ENCODE measurements at places on chromosomes 16 and 17.

GRCh38 chr17:48995974-48996721 lies 1.0 kb upstream of the IGF2BP1 start:
- peak overlapping the region; percentile 100 for H3K27ac ChIP-seq
- DNase-seq = peak; percentile 93
- H3K36me3 ChIP-seq = peaks cover 14% of the 10 kb centered on the region
- peaks cover 2% of the 10 kb centered on the region for H3K4me1 ChIP-seq
- H3K27me3 ChIP-seq = no peaks in the 10 kb centered on the region

- no peaks in the 10 kb centered on the region for H3K36me3 ChIP-seq
- DNase-seq = no peak
These were observed 662.0 kb downstream of the CDH11 start for GRCh38 chr16:64459821-64460220.

- H3K36me3 ChIP-seq = no peaks in the 10 kb centered on the region
- H3K4me1 ChIP-seq = no peaks in the 10 kb centered on the region
- no peak overlapping the region for H3K4me3 ChIP-seq
- no peak overlapping the region for H3K27ac ChIP-seq
- no peaks in the 10 kb centered on the region for H3K27me3 ChIP-seq
These were observed 417.8 kb upstream of the CCL2 start for GRCh38 chr17:33837281-33837680.

GRCh38 chr16:11361701-11362451 lies 16.6 kb downstream of the RMI2 start:
- H3K27me3 ChIP-seq = no peaks in the 10 kb centered on the region
- peaks cover 28% of the 10 kb centered on the region for H3K4me1 ChIP-seq
- no peak overlapping the region for H3K4me3 ChIP-seq
- DNase-seq = no peak
- no peaks in the 10 kb centered on the region for H3K36me3 ChIP-seq

DNA sequence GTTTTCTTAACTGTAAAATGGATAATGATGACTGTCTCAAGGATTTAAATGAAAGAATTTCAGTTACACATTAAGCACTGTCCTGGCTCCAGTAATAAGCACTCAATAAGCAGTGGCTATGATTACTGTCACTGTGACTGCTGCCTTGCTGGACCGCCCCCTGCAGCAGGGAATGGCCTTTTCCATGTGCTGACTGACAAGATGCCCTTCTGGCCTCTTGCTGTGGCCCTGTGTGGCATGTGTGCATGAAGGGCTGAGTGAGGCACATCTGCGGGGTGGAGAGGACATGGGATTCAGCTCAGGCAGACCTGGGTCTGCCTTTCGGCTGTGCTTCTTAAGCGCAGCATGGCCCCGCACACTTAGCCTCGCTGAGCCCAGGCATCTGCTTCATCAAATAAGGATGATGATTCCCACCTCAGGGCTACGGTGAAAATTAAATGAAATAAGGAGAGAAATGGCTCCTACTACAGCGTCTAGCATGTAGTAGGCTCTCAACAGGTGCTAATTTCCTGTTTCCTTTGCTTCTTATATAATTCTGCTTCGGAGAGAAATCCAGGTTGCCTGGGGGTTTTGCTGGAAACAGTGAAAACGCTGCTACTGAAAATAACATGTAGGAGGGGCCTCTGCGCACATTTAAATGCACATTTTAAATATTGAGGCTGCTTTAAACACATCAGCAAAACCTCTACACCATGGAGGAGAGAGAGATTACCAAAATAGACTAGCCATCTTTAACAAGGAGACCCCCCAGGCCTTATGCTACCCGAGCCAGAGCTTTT lies 183.9 kb downstream of the PARN start:
- peaks cover 6% of the 10 kb centered on the region for H3K36me3 ChIP-seq
- no peak overlapping the region for H3K27ac ChIP-seq
- H3K4me3 ChIP-seq = no peak overlapping the region
- peaks cover 5% of the 10 kb centered on the region for H3K4me1 ChIP-seq

- peaks cover 50% of the 10 kb centered on the region for H3K4me1 ChIP-seq
- H3K4me3 ChIP-seq = no peak overlapping the region
- DNase-seq = no peak
- no peak overlapping the region for H3K27ac ChIP-seq
These were observed 3.2 kb upstream of the METRN start for GRCh38 chr16:711548-712320.

DNA sequence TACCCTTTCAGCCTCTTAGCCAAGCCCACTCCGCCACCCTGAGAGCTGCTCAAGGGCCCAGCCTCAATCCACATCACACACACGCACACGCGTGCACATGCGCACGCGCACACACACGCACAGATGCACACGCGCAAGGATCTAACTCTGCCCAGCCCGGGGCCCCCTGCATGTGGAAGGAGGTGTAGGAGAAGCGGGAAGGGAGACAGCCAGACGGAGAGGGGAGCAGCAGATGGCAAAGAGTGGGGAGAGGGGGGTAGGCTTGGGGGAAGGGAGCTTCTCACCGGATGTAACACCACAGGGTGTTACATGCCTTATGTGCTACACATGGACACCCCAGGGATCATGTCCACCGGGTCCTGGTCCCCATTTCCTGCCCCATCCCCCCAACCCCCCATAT lies 15.3 kb downstream of the DLG4 start:
- H3K4me3 ChIP-seq = peak overlapping the region; percentile 41
- peak overlapping the region; percentile 95 for H3K27ac ChIP-seq
- H3K36me3 ChIP-seq = peaks cover 43% of the 10 kb centered on the region
- H3K27me3 ChIP-seq = no peaks in the 10 kb centered on the region
- DNase-seq = no peak

- no peak overlapping the region for H3K4me3 ChIP-seq
- no peaks in the 10 kb centered on the region for H3K27me3 ChIP-seq
- H3K27ac ChIP-seq = no peak overlapping the region
- no peaks in the 10 kb centered on the region for H3K36me3 ChIP-seq
These were observed 14.8 kb upstream of the MARVELD3 start for GRCh38 chr16:71610936-71611871.

GRCh38 chr17:46061435-46061834 lies 62.4 kb downstream of the STH start:
- no peaks in the 10 kb centered on the region for H3K4me1 ChIP-seq
- no peak overlapping the region for H3K27ac ChIP-seq
- DNase-seq = no peak
- no peaks in the 10 kb centered on the region for H3K27me3 ChIP-seq

DNA sequence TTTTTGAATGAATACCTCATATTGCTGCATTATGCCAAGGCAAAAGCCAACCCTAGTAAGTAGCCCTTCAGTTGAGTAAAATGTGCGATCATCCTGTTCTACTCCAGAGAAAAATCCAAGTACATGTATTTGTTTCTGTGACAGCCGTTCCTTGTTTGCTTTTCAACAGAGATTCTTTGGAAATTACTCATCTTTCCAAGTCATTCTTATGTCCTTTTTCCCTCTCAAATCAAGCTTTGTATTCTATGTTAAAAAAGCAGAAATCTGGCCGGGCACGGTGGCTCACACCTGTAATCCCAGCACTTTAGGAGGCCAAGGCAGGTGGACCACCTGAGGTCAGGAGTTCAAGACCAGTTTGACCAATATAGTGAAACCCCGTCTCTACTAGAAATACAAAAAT lies 112.9 kb upstream of the HAS3 start:
- H3K36me3 ChIP-seq = no peaks in the 10 kb centered on the region
- H3K4me3 ChIP-seq = no peak overlapping the region
- H3K4me1 ChIP-seq = peaks cover 5% of the 10 kb centered on the region
- no peaks in the 10 kb centered on the region for H3K27me3 ChIP-seq

DNA sequence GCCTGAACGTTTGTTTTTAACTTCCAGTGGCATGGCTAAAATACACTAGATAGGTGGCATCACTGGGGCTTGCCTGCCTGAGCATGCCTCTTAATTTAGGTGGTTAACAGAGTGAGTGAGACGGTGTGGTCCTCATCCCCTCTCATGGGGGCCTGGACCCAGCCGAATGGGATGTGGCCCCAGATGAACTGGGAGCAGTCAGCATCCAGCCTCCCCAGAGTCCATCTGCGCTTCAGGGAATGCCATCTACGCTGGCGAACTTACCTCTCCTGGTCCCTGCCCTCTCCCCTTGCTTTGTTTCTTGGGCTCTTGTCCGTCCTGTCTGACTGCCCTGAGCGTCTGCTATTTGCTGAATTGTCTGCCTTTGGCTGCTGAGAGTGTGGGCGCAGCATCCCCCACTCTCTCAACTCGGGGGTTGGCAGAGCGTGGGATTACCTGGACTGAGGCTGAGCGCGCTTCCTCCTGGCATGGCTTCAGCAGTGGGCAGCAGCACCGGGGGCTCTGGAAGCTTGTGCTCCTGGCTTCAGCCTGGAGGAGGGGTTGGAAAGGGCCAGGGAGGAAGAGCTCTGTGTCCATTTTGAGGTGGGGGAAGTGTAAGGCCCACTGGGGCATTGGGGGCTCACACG lies 2.1 kb downstream of the RAB40C start:
- H3K27me3 ChIP-seq = no peaks in the 10 kb centered on the region
- peaks cover 16% of the 10 kb centered on the region for H3K4me1 ChIP-seq
- DNase-seq = no peak
- H3K36me3 ChIP-seq = peaks cover 36% of the 10 kb centered on the region
- no peak overlapping the region for H3K4me3 ChIP-seq
- H3K27ac ChIP-seq = no peak overlapping the region

- DNase-seq = no peak
- H3K4me1 ChIP-seq = peaks cover 7% of the 10 kb centered on the region
- H3K4me3 ChIP-seq = no peak overlapping the region
- H3K36me3 ChIP-seq = no peaks in the 10 kb centered on the region
- H3K27me3 ChIP-seq = no peaks in the 10 kb centered on the region
- H3K27ac ChIP-seq = no peak overlapping the region
These were observed 95.2 kb upstream of the SMIM36 start for GRCh38 chr17:55606488-55606815.

GRCh38 chr17:62109378-62109902 lies 44.4 kb upstream of the MED13 start:
- peak; percentile 18 for DNase-seq
- H3K27me3 ChIP-seq = no peaks in the 10 kb centered on the region
- H3K4me1 ChIP-seq = no peaks in the 10 kb centered on the region
- no peak overlapping the region for H3K4me3 ChIP-seq
- no peaks in the 10 kb centered on the region for H3K36me3 ChIP-seq

- H3K4me1 ChIP-seq = peaks cover 12% of the 10 kb centered on the region
- DNase-seq = no peak
- H3K27ac ChIP-seq = no peak overlapping the region
These were observed 15.3 kb downstream of the HSD11B2 start for GRCh38 chr16:67445913-67446907.

DNA sequence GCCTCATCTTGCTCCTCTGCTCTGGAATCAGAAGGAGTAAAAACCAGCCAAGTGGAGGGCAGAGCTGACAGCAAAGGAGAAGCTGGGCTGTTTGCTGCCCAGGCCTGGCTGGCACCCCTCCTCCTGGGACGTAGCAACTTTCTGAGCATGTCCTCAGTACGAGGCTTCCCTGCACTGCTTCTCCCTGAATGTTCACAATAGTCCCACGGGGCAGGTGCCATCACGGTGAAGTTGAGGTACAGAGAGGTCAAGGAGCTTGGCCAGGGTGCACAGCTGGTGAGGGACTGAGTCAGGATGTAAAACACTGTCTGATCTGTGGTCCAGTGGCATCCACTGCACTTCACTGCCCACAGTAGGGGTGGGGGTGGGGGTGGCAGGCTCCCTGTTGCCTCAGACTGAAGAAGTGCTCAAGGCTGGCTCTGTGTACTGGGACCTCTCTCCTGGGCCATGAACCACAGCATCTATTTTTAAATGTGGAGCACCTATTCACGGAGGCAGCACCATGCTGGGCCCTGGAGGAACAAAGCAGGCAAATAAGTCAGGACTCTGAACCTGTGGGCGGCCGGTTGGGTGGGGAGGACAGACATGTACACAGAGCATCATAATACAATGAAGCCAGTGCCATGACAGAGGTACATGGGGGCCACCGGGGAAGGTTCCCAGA lies 369.5 kb downstream of the SEC14L1 start:
- H3K4me1 ChIP-seq = no peaks in the 10 kb centered on the region
- no peak overlapping the region for H3K4me3 ChIP-seq
- H3K27me3 ChIP-seq = no peaks in the 10 kb centered on the region
- no peaks in the 10 kb centered on the region for H3K36me3 ChIP-seq
- DNase-seq = no peak

GRCh38 chr16:86491640-86492023 lies 18.7 kb upstream of the FOXF1 start:
- H3K36me3 ChIP-seq = no peaks in the 10 kb centered on the region
- H3K27ac ChIP-seq = no peak overlapping the region
- H3K4me3 ChIP-seq = no peak overlapping the region
- DNase-seq = no peak
- no peaks in the 10 kb centered on the region for H3K4me1 ChIP-seq
- H3K27me3 ChIP-seq = peaks cover 98% of the 10 kb centered on the region

GRCh38 chr17:66839616-66840015 lies 4.7 kb downstream of the CACNG5 start:
- H3K27ac ChIP-seq = no peak overlapping the region
- peaks cover 25% of the 10 kb centered on the region for H3K27me3 ChIP-seq
- no peaks in the 10 kb centered on the region for H3K36me3 ChIP-seq
- H3K4me1 ChIP-seq = no peaks in the 10 kb centered on the region

DNA sequence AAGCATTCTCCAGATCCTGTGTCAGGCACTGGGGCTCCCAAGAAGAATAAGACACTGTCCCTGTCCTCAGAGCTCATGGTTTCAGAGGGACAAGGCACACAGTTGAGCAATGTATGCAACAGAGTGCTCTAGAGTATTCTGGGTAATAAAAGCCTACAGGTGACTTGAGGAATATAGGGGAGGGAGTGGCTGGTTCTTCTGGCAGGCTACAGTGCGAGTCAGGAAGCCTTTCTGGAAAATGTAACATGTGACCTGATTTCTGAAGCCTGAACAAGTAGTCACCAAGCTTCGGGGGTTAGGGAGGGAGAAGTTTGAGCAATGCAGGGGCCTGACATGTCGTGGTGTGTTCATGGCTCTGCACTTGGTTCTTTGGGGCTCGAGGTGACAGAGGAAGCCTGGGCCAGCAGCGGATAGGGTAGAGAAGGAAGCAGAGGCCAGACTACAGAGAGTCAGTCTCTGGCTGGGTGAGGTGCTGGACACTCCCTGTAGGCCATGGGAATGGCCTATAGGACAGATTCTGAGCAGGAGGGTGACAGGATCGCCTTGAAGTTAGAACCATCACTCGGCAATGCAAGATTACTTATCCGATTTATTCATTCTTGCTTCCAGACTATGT lies 16.0 kb upstream of the LRRC75A start:
- H3K4me1 ChIP-seq = peaks cover 10% of the 10 kb centered on the region
- H3K27ac ChIP-seq = no peak overlapping the region
- H3K4me3 ChIP-seq = no peak overlapping the region
- DNase-seq = no peak

- no peak overlapping the region for H3K4me3 ChIP-seq
- no peaks in the 10 kb centered on the region for H3K36me3 ChIP-seq
- H3K4me1 ChIP-seq = no peaks in the 10 kb centered on the region
- H3K27ac ChIP-seq = no peak overlapping the region
- peaks cover 67% of the 10 kb centered on the region for H3K27me3 ChIP-seq
These were observed 24.4 kb downstream of the IRF8 start for GRCh38 chr16:85923153-85924021.

GRCh38 chr16:88633684-88634140 lies 4.7 kb upstream of the IL17C start:
- peaks cover 11% of the 10 kb centered on the region for H3K4me1 ChIP-seq
- peaks cover 49% of the 10 kb centered on the region for H3K36me3 ChIP-seq
- DNase-seq = no peak
- H3K27ac ChIP-seq = no peak overlapping the region
- no peak overlapping the region for H3K4me3 ChIP-seq

DNA sequence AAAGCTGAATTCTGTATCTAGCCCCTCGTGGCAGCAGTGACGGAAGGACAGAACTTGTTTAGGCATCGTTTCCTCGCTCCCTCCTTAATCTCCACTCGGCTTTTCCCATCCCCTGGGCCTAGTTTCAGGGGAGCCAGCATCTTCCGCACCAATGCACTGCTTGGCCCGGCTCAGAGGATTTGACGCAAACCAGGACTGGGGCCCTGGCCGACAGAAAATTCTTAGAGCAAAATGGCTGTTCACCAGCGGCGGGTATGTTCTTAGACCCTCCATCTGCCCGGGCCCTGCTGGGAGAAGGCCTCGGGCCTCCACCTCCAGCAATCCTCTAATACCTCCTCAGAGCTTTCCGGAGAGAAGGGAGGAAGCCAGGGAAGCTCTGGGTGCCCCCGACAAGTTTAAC lies 54.6 kb downstream of the TBC1D16 start:
- DNase-seq = no peak
- H3K36me3 ChIP-seq = peaks cover 47% of the 10 kb centered on the region
- H3K4me1 ChIP-seq = peaks cover 17% of the 10 kb centered on the region
